ENCODE measurements at places on chromosomes 3 and 15.

DNA sequence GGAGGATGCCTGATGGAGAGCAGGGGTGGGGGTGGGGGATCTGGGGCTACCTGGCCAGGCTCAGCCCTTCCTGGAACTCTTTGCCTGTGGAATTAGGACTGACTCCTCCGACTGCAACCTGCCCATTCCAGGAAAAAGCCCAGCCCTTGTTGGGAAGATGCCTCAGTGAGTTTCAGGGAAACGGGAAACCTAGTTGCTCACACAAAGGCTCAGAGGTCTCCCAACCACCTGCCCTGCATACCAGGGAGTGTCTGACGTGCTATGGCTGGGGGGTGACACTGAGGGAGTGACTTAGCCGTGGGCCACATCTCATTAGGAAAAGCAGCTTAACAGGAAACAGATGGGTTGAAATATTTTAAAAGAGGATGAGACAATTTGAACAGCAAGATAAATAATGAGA lies 27.9 kb downstream of the CYP8B1 start:
- no peak for DNase-seq

- no peak for DNase-seq
These were observed 210.8 kb downstream of the XXYLT1 start for GRCh38 chr3:195060217-195060481.

DNA sequence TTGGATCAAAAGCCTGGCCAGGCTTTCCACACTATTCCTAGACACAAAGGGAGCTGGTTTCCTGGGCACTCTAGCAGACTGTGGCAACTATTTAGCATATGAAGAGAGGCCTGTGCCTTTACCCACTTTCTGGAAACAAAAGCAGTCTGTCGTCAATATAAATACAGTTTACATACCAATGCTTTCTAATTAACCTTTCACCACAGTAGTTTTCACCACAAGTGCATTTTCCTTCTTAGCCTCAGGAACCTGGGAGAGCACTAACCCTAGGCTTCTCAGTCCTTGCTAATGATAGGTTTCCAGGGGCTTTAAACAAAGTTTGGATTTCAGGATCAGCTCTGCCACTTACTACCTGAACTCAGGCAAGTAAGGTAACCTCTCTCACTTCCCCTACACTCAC lies 499.1 kb downstream of the MAGI1 start:
- DNase-seq, result no peak

- DNase-seq, result no peak
These were observed 66.6 kb downstream of the IGF1R start for GRCh38 chr15:98714922-98715321.

GRCh38 chr3:65128346-65128745 lies 440.5 kb upstream of the ADAMTS9 start:
- DNase-seq, result no peak

- DNase-seq, result no peak
These were observed 5.8 kb upstream of the SUCNR1 start for GRCh38 chr3:151867666-151868065.

DNA sequence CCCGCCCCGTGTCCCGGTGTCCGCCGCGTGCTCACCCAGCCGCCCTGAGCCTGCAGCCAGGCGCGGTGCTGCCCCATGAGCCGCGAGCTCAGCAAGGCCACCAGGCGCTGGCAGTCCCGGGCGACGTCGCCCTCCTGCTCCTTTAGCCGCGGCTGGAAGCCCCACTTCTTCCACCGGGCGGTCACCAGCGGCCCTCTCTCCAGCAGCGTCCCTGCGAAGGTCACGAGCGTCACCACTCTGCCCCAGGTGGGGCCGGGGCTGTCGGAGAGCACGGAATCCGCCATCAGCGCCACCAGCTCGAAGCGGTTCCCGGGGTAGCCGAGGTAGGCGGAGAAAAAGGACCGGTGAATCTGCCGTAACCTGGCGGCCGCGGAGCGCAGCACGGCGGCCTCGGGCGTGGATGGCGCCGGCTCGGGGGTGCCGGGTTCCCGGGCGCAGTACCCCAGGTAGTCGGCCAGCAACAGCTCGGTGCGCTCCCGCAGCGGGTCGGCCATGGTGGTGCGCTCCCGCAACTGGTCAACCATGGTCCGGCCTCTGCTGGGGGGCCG lies 298 bp downstream of the BCL2L10 start:
- DNase-seq, result peak; percentile 54

DNA sequence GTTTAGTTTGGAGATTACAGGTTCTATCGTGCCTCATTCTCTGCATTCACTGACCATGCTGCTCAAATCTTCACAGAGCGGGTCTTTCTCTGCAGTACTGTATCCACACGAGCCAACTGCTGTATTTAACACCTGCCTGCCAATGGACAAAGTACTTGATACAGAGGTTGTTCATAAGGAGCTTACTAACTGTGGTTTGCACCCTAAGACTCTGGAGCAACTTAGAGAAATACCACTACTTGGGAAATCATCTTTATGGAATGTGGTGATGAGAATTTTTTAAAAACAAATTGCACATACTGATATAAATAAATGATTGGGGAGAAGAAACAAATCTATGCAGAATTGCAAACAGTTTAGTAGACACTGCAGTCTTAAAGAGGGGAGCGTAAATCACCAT lies 90.0 kb downstream of the PPP2R3A start:
- DNase-seq, result no peak

DNA sequence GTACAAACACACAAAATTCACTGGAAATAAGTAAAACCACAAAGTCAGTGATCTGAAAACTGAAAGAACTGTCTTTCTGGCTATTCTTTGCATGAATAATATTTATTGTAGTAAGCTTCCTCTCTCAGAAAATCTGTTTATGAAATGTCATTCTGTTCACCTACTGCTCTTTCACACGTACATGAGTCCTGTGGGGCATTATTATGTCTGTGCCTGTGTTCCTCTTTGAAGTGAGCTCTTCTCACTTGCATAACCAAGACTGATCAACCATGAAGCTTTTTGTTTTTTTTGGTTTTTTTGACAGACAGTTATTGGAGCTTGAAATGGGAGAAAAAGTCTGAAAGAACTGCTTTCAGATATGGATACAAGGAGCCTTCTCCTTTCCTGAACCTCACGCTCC lies 195.8 kb downstream of the PLCH1 start:
- DNase-seq, result no peak

GRCh38 chr3:153173758-153174516 lies 11.9 kb downstream of the RAP2B start:
- no peak for DNase-seq

DNA sequence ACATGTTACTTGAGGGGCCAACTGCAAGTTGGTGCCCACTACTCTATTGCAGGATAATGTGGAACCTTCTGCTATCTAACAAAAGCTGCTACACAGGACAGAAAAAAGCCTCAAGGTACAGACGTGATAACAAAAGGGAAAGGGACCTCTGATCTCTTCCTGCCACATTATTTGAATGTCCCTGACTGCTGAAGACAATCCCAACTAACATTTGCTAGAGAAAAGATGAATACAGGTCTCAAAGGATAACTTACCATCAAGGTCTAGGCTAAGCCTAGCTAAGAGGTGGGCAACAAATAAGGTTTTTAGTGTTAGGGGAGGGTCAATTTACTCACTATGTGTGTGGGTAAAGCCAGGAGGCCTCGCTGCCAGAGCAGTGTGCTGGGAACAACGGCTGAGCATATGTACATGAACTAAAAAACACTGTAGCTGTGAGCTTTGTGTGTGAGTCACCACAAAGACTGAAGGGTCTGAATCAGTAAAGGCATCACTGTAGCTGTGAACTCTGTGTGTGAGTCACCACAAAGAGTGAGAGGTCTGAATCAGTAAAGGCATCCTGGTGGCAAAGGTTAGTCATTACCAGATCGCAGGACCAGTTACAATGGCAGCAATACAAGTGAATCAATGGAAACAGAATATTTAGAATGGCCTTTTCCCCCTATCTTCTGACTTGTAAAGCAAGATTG lies 111.7 kb downstream of the LMLN start:
- DNase-seq, result no peak

- DNase-seq, result no peak
These were observed 5.2 kb upstream of the PFN2 start for GRCh38 chr3:149975919-149976318.

DNA sequence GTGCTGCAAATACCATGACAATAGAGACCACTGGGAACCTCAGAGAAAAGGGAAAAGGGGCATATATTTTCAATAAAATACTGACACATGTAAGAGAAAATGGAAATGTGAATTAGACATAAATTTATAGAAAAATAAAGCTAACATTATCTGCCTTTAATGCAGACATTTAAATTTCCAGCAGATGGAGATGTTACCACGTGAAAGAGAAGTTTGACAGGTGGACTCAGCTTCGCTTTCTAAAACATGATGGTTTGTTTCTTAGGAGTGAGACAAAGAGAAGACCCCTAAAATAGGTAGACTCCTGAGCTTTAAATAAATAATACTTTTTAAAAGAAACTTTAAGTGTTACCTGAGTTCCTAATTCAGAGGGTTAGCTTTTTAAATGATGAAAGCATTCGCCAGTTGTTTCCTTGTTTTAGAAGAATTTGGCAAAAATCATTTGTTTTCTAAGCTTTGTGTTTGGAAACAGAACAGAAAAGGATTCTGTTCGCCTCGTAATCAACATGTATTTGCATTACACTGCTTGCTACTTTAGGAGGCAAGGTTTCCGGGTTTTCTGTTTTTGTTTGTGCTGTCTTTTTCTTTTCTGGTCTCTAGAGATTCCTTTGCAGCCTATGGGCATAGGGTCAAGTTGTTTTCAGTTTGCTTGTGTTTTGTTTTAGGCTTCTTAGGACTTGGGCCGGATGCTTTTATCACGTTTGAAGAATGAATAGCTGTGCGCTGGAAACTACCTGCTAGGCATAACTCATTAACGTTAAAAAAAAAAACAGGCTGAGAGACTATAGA lies 271.4 kb downstream of the THSD4 start:
- peak; percentile 27 for DNase-seq

- no peak for DNase-seq
These were observed 21.1 kb downstream of the CCRL2 start for GRCh38 chr3:46427916-46428833.

DNA sequence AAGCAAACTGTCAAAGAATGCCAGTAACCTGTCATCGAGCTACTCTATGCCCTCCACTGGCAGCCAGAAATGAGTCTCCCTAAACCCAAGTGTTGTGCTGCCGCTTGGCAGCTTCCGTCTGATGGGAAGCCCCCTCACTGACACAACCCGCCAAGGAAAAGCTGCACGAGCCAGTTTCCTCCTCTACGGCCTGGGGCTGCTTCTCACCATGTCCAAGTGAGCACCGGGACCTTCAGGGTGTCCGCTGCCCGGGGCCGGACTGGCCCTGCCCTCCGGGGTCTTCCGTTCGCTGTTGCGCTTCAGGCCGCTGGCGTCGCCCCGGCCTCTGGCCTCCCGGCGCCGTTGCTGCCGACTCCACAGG lies 490 bp downstream of the TOMM70 start:
- no peak for DNase-seq

GRCh38 chr15:94246016-94246415 lies 14.7 kb downstream of the MCTP2 start:
- DNase-seq, result no peak

- DNase-seq, result no peak
These were observed 60.6 kb downstream of the TCF12 start for GRCh38 chr15:56978898-56979662.

DNA sequence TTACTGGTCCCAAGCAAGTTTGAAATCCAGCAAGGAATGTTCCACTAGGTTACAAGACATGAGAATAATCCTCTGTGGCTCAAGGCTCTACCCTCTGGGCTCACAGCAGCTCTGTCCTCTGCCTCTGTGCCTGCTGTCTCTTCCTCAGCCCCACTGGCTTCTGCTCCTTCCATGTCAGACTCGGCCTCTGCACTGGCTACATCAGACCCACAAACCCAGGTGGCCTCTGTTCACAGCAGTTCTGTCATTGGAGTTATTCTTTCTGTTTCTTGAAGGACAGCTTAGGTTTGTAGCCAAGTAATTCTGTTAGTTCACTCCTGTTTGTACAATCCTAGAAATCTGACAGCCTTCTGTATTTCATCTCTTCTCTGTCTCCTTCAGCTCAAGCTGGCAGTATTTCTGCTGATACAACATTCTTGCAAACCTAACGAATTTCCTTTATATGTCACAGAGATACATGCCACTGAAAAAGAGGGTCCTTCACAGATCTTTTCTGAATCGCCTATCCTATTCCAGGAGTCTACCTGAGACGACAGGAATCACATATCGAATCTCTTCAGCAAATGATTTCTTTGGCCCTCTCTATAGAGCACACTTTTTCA lies 227.8 kb upstream of the PLSCR5 start:
- no peak for DNase-seq

- no peak for DNase-seq
These were observed 17.2 kb downstream of the KLHL25 start for GRCh38 chr15:85777250-85778106.

- no peak for DNase-seq
These were observed 24.6 kb downstream of the CCR4 start for GRCh38 chr3:32975891-32976595.

- DNase-seq, result no peak
These were observed 121.3 kb upstream of the SMAD3 start for GRCh38 chr15:66944121-66944520.

DNA sequence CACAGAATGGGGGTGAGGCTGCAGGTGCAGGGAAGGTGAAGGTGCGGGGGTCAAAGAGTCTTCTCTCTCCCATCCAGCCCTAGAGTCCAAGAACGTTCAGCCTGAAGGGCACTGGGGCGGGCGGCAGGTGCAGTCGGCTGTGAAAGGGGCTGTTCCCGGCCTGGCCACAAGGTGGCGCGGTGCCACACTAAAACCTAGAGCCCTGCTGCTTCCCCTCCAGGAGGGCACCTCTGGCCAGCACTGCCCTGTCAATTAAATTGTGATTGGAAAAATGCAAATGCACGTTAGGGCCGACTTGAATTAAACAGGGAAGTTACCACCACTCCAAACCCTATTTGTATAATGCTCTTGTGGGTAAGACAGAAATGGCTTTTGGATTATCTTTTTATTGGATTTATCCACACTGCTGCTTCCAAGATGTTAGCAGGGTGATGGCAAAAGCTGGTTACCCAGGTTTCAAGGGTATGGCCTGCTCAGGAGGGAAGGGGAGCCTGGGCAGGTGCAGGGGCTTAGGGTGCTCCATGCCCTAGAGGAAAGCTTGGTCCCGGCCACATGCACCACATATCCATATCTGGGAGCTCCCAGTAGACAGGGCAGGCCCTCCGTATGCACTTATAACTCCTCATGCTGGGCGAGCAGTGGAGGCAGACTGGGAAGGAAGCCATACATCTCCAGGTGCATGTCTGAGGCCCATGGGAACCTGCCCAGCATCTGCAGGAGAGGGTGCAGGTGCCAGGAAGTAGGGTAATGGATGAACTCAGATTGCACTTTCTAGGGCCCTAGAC lies 119.8 kb downstream of the ADCY5 start:
- peak; percentile 86 for DNase-seq

DNA sequence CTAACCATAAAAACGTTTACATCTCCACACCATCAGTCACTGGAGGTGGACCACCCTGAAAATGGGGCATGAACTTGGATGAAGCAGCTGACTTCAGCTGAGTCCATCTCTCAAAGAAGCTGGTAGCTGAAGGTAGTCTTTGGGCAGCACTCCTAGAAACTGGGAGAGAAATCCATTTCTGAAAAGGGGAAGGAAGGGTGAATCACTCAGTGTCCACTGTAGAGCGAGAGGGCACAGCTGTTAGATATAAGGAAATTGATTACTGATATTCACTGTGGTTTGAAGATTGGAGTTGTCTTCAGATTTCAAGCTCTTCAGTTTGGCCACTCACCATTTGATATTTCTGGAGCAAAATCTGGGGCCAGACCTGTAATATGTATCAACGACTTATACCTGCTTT lies 499.0 kb upstream of the UBE2E2 start:
- no peak for DNase-seq

Measured in NCI-H146 (cell line).